Cortex of kidney (tissue), 1 donor: ENCODE measurements at places on chromosomes 11 and 22.

DNA sequence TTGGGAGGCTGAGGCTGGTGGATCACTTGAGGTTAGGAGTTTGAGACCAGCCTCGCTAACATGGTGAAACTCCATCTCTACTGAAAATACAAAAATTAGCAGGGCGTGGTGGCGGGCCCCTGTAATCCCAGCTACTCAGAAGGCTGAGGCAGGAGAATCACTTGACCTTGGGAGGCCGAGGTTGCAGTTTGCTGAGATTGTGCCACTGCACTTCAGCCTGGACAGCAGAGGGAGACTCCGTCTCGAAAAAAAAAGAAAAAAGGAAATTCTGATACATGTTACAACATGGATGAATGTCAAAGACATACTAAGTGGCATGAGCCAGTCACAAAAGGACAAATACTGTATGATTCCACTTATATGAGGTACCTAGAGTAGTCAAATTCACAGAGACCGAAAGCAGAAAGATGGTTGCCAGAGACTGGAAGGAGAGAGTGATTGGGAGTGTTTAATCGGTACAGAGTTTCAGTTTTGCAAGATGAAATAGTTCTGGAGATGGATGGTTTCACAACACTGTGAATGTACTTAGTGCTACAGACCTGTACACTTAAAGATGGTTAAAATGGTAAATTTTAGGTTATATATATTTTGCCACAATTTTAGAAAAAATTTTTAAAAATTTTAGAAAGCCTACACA lies 92.3 kb downstream of the BLID start:
- DNase-seq = no peak

DNA sequence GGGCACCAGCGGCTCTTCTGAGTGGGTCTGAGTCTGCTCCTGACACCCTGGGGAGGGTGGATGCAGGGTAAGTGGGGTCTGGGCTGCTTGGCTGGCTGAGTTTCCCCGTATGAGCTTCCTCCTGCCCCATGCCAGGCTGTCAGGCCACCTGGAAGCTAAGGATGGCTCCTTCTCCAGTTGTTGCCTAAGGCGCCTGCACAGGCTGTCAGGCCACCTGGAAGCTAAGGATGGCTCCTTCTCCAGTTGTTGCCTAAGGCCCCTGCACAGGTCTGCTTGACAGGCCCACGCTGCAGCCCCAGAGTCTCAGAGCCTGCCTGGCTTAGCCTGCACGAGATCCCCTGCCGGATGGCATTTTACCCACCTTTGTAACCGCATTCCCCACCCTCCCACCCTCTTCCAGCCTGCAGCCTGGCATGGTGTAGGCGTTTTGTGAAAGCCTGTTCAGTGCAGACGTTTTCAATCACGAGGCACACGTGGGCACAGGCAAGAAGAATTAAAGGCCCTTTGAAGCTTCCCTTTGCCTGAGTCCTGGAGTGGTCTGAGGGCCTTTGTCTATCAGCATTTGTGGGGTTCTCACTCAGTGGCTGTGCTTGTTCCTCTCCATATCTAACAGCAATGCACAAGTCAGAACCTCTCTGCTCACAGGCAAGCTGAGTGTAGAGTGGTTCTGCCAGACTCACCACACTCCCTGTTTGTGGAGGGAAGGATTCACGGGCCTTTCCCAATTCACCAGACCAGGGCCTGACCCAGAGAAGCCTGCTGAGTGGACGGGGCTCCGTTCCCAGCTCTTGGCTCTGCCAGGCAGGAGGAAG lies 40.2 kb upstream of the B3GAT1 start:
- no peak for DNase-seq

- DNase-seq = no peak
Measured at GRCh38 chr11:121318848-121319834, 26.6 kb downstream of the SC5D start.

DNA sequence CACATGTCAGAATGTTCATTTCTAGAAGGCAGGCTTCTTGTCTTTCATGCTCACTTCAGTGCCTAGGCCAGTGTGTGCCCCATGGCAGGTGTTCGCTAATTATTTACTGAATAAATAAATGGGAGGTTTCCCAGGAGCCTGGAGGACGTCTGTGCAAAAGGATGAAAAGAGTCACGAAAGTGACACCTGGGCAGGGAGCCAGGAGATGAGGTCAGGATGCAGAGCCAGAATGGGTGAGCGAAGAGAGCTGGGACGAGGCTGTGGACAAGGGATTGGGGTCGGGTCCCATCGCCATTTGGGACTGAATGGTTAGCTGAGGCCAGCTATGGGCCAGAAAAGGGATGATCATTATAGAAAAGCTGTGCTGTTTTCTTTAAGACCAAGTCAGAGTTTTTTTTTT lies 560.4 kb downstream of the TBC1D22A start:
- DNase-seq = no peak

DNA sequence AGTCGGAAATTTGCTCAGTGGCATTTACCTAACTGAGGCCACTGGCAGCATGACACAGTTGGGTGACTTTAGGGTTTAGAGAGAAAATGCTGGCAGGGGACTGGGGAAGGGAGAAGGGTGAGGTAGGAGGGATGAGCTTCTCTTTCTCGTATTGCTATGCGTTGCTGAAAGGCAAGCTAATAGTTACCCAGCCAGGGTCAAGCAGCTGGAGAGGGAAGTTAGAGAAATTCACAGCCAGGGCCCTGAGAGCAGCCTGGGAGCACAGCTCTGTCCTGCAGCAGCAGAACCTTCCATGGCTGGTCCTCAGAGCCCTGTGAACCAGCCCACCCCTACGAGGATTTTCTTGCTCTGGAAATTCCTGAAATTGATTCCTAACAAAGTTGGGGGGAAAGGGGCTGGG lies 679.6 kb downstream of the NTM start:
- DNase-seq = no peak
